ENCODE measurements at places on chromosomes 4 and X.

DNA sequence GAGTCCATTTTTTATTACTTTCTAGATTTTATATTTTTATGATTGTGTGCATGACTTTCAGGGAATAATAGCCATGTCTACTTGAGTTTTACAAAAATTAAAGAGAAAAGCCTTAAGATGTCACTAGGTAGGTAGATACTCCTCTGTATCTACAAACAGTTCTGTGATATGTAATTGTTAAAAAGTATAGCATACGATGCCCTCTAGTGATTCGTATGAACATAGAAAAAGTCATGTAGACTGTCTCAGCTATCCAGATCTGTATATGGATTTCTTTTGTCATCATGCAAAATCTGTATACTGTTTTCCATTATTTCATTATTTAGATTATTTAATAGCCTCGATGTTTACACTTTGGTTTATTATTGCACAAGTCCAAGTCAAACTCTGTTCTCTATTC, 856.6 kb downstream of the CENPC start:
- no peak for DNase-seq

- no peak for DNase-seq
Measured at GRCh38 chr4:75708218-75708691, 16.1 kb upstream of the USO1 start.

DNA sequence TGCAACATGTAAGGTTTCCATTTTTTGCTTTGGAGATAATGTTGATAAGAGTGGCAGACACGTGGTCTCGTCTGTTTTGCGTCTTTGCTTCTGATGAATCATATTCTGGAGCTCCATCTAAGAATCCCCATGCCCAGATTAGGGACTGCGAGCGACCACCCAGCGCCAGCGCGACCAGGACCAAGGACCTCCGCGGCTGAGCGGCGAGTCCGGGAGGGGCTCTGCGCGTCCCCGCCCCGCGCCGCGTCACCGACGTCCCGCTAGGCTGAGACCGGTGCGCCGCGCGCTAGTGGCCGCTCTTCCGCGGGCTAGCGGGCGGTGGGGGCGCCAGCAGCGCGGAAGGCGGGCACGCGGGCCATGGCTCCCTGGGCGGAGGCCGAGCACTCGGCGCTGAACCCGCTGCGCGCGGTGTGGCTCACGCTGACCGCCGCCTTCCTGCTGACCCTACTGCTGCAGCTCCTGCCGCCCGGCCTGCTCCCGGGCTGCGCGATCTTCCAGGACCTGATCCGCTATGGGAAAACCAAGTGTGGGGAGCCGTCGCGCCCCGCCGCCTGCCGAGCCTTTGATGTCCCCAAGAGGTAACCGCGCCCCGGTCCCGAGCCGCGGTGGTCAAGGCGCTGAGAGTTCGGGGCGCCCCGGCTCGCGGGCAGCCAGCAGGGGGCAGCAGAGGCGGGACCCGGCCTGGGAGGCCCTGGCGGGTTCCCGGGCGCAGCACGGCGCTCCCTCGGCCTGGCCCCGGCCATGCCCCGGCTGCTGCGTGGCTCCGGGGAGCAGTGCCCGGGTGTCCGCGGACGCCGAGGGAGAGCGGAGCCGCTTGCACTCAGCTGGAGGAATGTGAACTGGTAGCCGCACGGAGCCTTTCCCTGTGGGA, at the start of gene SRD5A3:
Gene SRD5A3, plus strand, starts transcription at position 263 of the 871 bp plus-strand sequence. Its CDS starts 95 bp downstream, at position 358.
- peak; percentile 36 for DNase-seq

DNA sequence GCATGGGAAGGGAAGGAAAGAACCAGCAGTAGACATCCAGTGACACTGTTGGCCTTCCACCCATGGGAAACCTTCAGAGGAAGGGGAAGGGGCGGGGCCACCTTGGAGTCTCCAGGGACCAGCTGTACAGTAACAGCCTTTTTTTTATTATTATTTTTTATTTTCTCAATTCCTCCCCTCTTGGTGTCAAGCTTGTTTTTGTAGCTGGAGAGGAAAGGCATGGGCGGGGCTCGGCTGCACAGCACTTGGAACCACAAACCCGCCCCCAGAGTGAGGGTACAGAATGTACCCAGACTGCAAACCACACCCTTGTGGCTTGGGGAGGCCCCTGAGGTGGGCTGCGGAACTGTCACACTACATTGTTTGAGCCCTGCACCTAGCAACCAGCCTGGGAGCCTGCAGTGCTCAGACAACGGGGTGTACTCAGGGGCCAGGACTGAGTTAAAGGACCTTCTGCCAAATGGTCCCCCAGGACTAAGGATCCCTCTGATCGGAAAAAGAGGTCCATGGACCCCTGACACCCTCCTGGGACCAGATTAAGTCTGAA, 45.7 kb downstream of the PRPS1 start:
- DNase-seq = peak; percentile 68

DNA sequence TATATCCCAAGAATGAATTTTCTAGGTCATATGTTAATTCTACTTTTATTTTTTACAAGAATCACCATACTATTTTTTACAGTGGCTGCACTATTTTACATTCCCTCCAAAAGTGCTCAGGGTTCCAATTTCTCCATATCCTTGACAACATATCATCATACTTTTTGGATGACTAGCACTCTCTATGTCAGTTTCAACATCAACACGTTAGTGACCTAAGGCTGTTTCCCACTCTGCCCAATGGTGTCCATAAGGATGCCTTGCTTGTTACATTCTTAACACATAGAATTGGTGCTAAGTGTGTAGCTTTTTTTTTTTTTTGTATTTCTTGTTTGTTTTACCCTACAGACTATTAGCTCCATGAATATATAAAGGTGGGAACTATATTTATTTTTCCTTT, 175.4 kb downstream of the PCDH10 start:
- DNase-seq = no peak

GRCh38 chrX:135327299-135327698, 18.0 kb downstream of the ETDC start:
- DNase-seq = no peak

- DNase-seq = no peak
Measured at GRCh38 chr4:65217179-65217578, 453.1 kb downstream of the EPHA5 start.

- no peak for DNase-seq
Measured at GRCh38 chr4:126812076-126812475, 820.7 kb upstream of the INTU start.

Measured in thoracic aorta (tissue), 2 donors.